NCI-H1105 treated with DMSO at 0.1 percent for 48 hours (cell line): ENCODE measurements at places on chromosomes 1 and 21.

- DNase-seq = no peak
These were observed 122.5 kb upstream of the ETS2 start for GRCh38 chr21:38683222-38683621.

- DNase-seq = no peak
These were observed 17.4 kb downstream of the FMO1 start for GRCh38 chr1:171265686-171266085.

- DNase-seq = no peak
These were observed 33.5 kb downstream of the TRIM11 start for GRCh38 chr1:228373004-228373680.

- DNase-seq = no peak
These were observed 27.3 kb upstream of the COL6A1 start for GRCh38 chr21:45954261-45954660.

DNA sequence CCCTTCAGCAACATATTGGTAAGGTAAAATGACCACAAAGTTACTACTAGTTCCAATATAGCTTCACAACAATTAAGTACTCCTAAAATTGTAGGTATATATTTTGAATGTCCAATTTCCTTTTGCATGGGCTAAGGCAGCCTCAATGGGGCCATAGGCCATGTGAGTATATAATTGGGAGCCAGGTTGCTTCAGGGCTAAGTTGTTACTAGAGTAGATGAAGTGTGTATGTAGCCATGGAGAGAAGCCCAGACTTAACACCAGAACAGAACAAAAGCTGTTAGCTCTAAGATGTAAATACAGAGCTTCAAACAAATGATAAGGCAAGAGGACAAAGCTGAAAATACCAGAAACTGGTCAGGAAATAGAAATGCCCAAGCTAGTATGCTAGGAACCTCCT, 16.2 kb downstream of the ITGB3BP start:
- DNase-seq = no peak

GRCh38 chr1:46058936-46059335, 73.5 kb downstream of the PIK3R3 start:
- DNase-seq = no peak

- no peak for DNase-seq
These were observed 838 bp upstream of the GRIK3 start for GRCh38 chr1:37035014-37035691.

- DNase-seq = no peak
These were observed 151.6 kb downstream of the GRIK3 start for GRCh38 chr1:36882536-36883285.

- no peak for DNase-seq
These were observed 183.9 kb downstream of the PTPRU start for GRCh38 chr1:29420202-29420601.

GRCh38 chr1:119964673-119965363, 68.5 kb upstream of the ADAM30 start:
- no peak for DNase-seq

DNA sequence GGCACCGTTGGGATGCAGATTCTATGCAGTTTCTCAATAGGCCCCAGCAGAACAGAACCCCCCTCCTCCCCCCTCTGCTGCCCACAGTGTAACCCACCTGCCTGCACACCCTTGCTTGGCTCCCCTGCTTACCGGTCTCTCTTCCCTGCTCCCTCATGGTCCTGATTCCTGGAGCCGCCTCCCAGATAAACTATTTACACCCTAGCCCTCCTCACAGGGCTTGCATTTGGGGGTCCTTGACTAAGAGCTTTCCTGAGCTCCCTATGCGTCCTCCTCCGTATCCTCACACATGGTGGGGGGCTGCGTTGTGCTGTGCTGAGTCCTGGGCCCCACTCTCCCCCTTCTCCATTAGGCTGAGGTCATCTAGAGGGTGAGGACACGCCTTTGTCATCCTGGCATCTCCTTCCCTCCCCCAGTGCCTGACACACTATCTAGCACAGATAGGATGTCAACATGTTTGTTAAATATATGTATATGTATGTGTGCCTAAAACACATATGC, 121.9 kb downstream of the GRIK3 start:
- no peak for DNase-seq

GRCh38 chr1:56527548-56528302, 51.6 kb downstream of the PLPP3 start:
- peak; percentile 98 for DNase-seq

DNA sequence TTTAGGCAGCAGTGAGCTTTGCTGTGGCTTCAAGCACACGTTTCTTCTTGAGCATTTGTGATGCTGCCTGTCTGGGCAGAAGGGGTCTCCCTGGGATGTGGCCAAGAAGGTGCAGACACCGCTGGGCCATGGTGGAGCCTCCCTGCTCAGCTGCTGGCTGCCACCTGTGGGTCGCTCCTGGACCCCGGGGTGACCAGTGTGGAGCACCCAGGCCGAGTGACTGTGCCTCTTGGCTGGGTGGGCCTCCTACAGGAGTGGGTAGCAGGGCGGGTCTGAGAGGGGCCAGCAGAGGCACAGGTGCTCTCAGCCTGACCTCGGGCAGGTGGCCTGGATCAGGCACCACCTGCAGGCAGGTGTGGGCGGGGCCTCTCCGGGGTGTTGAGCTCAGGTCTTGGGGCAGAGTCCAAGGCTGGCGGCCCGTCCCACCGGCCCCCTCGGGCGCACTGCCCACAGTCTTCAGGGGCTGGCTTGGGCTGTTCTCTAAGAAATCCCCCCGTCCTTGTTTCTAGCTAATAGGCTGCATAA, 42.0 kb upstream of the COL6A1 start:
- no peak for DNase-seq

DNA sequence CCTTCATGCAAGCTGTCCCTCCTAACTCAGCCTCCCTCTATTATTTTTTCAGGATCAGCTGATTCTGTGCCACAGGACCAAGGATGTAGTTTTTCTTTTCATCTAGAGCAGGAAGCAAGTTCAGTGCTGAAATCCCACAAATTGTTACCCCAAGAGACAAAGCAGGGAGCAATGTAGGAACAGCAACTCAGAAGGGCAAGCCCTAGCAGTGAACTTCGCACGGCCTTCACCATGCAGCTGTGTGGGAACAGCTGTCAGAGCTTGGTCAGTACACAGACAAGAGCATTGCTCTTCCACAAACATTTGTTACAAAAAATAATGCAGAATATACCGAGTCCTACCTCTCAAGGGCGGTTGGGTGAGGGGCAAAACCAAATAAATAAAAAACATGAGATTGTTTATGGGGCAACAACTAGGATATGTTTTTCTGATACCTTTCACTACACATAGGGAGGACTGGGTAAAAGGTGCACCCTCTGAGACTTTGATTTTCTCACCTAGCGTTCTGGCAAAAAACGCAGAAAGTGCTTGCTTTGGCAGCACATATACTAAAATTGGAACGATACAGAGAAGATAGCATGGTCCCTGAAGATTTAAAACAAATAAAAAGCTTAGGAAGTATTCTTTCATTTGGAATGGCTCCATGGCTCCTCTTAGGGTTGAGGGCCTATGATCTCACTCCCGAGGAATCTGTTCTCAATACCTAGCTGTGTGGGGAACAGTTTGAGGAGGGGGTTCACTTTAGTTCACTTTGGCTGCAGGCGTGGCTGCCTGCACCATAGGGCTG, 37.1 kb upstream of the ANGPTL7 start:
- no peak for DNase-seq

DNA sequence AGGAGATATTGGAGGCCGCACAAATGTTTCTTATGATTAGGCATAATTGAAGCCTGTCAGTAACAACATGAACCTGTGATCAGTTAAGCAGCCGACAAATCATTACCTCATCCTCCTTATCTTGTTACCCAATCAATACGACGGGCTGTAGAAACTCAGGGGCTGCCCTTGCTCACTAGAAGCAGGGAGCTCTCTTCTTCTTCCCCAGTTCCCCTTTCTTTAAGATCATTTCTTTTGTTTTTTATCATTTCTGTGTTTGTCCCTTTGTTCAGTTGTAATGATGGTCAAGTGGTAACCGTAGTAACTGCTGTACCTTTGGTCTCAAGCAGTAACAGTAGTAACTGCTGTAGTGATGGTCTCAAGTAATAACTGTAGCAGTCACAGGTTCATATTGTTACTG, 13.8 kb upstream of the FCGR2A start:
- no peak for DNase-seq

GRCh38 chr1:7636795-7637526, 134.1 kb upstream of the VAMP3 start:
- DNase-seq = no peak

DNA sequence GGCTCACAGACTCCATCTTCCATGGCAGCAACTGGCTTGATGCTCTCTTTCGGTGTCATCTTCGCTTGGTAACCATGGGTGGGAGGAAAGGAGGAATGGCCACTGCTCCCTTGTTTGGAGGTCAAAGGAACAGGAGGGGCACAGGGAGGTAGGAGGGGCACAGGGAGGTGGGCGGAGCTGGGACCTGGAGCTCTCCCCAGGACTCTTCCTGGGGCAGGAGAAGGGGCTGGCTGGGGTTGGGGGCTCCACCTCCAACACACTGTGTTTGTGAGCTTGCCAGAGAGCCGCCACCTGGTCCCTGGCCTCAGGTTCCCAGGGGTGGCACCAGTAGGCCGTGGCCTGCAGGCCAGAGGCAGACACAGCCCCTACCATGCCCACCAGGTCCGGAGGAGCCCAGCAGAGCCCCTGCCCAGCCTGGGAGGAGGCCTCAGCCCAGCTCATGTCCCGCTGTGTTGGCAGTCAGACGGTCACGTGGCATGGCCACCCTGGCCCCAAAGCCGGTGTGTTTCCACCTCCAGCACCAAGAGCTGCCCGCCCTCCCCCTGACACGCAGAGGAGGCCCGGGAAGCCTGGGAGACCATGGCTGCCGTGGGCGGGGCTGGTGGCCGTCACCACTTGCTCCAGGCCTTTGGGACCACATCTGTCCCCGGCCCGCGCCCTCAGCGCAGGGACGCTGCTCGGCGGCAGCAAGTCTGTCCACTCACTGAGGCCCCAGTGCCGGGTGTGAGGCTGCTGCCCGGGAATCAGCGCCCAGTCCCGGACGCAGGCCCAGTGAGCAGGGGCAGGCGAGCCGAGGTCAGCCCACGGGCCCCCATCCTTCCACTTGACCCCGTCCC, 73.9 kb downstream of the MORN1 start:
- DNase-seq = no peak

GRCh38 chr1:164895026-164895912, 336.3 kb downstream of the PBX1 start:
- DNase-seq = no peak

GRCh38 chr1:154870115-154870571, at the start of gene KCNN3:
Gene KCNN3, minus strand, starts transcription at chr1:154870281. Its CDS starts 317 bp downstream, at chr1:154869964.
- DNase-seq = peak; percentile 94

- no peak for DNase-seq
These were observed 5.9 kb downstream of the IQGAP3 start for GRCh38 chr1:156566436-156566835.

DNA sequence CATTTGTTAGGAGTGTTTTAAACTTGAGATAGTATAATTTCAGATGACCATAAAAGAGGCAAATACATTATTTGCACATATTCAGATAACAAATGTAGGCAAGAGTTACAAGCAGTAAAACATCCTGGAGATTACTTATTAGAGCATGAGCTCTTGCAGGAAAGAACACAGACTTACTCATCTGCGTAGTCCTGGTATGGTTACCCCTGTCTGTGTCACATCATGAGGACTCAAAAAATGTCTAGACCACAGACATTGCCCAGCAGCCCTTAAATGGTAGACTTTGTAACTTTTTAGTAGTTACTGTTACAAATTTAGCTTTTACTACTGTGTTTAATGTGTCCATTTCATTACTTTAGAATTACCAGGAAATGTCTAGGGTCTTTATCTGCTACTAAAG, 12.8 kb downstream of the CACHD1 start:
- DNase-seq = no peak

DNA sequence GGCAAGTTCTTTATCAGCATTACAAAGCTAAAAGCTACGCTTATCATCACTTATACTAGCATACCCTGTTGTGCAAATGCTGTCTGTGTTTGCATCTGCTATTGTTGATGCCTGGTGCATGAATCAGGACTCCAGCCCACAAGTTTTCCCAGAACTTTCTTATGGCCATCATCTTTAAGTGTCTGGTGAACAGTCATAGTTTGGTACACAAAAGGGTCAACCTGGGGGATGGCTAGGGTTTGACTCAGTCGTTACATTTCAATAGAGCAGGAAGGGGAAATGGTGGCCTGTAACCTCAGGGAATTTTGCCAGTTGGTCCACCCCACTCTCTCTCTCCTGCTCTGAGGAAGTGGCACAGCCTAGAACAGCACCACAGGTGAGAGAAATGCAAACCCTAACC, 35.4 kb downstream of the SELL start:
- no peak for DNase-seq

DNA sequence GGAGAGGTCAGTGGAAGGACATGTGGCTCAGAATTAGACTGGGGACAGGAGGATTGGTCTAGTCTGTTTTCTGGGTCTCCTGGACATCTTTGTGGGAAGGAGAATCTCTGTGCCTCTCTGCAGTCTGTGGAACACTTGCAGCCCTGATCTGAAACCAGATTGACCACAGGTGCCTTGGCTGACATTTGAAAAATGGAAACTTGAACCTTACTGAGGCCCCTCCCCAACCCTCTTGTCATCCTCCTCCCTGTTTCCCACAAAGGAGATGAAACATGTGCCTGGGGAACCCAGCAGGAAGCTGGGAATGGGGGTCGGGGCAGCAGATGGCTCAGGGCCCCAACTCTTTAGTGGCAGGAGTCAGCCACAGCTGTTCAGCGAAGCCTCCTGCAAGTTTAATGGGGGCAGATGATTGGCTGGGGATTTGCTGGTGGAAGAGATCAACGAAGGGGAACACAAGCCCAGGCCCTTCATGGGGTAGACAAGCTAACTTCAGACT, 18.1 kb downstream of the VASH2 start:
- DNase-seq = no peak

DNA sequence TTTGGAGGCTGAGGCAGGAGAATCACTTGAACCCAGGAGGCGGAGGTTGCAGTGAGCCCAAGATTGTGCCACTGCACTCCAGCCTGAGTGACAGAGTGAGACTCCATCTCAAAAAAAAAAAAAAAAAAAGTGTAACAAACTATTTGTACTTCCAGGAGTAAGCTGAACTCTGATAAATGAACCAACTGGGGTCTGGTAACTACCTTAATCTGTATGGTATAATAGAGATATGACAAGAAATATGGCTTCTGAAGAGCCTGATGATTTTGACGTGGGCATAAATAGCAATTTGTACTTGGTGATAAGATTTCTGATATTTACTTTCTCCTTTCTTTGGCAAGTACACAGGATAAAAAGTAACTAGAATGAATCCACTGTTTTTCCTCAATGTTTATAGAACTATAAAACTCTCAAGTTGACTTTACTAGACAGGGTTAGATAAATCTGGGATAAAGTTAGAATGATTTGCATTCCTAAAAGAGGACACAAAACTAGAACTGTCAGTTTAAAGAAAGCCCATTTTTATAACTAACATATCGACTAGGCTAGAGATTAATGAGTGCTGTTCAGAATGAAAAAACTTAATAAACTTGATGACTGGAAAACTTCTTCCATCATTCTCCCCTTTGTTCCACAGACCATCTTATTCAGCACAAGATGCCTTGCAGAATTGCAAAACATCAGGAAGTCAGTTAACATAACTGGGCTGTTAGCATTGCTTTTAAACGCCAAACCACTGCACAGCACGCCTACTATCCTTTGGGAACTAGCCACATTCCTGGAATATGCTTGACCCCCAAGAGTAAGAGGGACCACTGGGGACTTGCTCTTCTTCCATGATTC, 51.5 kb upstream of the EDARADD start:
- DNase-seq = no peak
